ENCODE measurements at places on chromosomes 1 and 21. TPM values are rescaled to one million over a fixed set of nuclear protein-coding genes. Genes with fewer than 3 reads are reported as not detected.
A peak's percentile ranks its signal among the peaks of the same experiment; 100 is the strongest.

DNA sequence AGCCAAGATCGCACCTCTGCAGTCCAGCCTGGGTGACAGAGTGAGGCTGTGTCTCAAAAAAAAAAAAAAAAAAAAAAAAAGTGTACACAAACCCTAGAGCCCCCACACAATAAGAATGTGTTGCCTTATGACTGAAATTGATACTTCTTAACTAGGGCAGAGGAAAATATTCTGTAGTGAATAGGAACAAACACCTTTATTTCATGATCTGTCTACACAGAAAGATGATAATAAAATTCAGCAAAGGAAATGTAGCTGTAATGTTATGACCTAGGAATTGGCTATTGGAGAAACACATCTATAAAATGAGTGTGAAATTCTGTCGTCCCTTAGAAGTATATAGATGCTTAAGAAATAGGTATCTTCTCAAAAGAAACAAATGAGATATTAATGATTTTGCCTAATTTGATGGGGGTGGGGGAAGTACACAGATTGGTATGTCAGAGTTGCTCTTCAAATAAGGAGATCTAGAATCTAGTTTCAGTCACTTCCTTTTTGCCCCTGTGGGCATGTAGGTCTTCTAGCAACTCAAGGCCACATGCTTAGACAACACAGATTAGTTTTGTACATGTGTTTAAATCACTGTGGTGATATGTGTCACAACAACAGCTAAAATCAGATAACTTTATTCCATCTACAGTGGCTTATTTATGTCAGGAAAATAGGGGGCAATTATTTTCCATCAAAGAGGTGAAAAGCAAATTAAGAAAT lies 10.7 kb upstream of the GPR25 start:
- peaks cover 20% of the 10 kb centered on the region for H3K27me3 ChIP-seq
- peak overlapping the region; percentile 42 for H3K27ac ChIP-seq
- H3K4me1 ChIP-seq, result peaks cover 28% of the 10 kb centered on the region
- DNase-seq, result no peak
- H3K4me3 ChIP-seq, result no peak overlapping the region

The GBP6 gene
- 0.65 TPM for total RNA-seq

The PLPPR4 gene
- total RNA-seq, result not detected

DNA sequence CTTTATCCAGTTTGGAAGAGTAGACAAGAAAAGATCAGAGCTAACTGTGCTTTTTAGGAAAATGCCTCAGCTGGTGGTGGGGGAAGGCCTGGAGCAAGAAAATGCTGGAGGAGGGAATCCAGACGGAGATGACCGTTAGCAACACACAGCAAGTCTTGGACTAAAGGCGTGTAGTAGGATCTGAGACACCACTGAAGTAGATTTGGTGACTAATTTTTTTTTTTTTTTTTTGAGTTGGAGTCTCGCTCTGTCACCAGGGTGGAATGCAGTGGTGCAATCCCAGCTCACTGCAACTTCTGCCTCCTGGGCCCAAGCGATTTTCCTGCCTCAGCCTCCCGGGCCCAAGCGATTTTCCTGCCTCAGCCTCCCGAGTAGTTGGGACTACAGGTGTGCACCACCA lies 41.2 kb downstream of the LPAR3 start:
- peaks cover 45% of the 10 kb centered on the region for H3K4me1 ChIP-seq
- no peak overlapping the region for H3K27ac ChIP-seq
- H3K27me3 ChIP-seq, result peaks cover 3% of the 10 kb centered on the region

The AGBL4 gene
- total RNA-seq, result not detected

DNA sequence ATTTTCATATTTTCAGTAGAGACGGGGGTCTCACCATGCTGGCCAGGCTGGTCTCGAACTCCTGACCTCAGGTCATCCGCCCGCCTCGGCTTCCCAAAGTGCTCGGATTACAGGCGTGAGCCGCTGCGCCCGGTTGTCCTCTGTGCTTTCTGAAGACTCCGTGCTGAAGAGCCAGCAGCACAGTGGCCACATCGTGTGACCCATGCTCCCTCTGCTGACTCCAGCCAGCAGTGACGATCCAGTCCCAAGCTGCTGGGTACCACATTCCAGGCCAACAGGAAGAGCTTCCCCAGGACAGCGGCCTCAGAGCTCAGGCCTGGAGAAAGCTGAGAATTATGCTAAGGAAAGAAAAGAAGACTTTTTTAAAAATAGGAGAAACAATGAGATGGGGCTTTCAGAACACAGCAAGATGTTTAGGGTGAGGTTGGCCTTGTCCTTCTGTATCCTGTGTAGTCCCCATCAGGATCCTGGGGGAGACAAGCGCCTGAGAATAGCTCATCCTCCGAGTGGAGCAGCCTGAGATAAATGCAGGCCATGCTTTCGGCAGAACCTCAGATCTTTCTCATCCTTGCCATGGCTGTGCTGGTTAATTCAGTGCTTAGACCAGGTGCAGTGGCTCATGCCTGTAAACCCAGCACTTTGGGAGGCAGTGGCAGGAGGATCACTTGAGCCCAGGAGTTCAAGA lies 207.1 kb downstream of the SLC35F3 start:
- peaks cover 27% of the 10 kb centered on the region for H3K27me3 ChIP-seq
- H3K4me3 ChIP-seq, result no peak overlapping the region
- H3K36me3 ChIP-seq, result no peaks in the 10 kb centered on the region
- DNase-seq, result no peak
- peaks cover 8% of the 10 kb centered on the region for H3K4me1 ChIP-seq

The MACO1 gene
- 14.3 TPM for total RNA-seq

GRCh38 chr1:51002516-51002915 lies 32.5 kb downstream of the CDKN2C start:
- H3K36me3 ChIP-seq, result no peaks in the 10 kb centered on the region
- DNase-seq, result no peak
- no peak overlapping the region for H3K4me3 ChIP-seq
- peaks cover 11% of the 10 kb centered on the region for H3K27me3 ChIP-seq
- H3K27ac ChIP-seq, result no peak overlapping the region
- no peaks in the 10 kb centered on the region for H3K4me1 ChIP-seq

The RNF186 gene
- total RNA-seq, result not detected

The FMN2 gene
- total RNA-seq, result not detected

DNA sequence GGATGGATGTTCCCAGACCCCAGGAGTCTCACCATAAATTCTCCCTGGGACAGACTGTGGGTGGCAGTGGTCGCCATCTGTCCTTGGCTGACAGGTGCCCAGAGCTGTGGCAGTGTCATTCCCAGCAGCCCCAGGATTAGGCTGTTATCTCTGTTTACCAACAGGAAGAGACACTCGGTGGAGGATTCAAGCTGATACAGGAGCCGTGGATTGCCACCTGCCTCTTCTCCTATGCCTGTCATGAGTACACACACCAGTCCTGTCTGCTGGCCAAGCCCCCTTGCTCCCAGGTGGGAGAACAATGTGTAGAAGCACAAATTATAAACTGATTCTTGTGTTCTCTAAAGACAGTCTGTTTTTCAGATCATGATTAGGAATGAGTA lies 152.6 kb downstream of the ETS2 start:
- no peak for DNase-seq
- no peak overlapping the region for H3K27ac ChIP-seq
- peaks cover 10% of the 10 kb centered on the region for H3K36me3 ChIP-seq
- no peaks in the 10 kb centered on the region for H3K27me3 ChIP-seq
- peaks cover 23% of the 10 kb centered on the region for H3K4me1 ChIP-seq

GRCh38 chr1:118247593-118247992 lies 62.6 kb upstream of the SPAG17 start:
- no peaks in the 10 kb centered on the region for H3K36me3 ChIP-seq
- H3K27ac ChIP-seq, result no peak overlapping the region
- no peak for DNase-seq

The DRAXIN gene
- 0.07 TPM for total RNA-seq

- peaks cover 7% of the 10 kb centered on the region for H3K4me1 ChIP-seq
- H3K27me3 ChIP-seq, result peaks cover 2% of the 10 kb centered on the region
- H3K4me3 ChIP-seq, result no peak overlapping the region
Measured at GRCh38 chr1:170252851-170253579, 107.3 kb downstream of the NTMT2 start.
